ENCODE measurements at places on chromosomes 6 and 20.

DNA sequence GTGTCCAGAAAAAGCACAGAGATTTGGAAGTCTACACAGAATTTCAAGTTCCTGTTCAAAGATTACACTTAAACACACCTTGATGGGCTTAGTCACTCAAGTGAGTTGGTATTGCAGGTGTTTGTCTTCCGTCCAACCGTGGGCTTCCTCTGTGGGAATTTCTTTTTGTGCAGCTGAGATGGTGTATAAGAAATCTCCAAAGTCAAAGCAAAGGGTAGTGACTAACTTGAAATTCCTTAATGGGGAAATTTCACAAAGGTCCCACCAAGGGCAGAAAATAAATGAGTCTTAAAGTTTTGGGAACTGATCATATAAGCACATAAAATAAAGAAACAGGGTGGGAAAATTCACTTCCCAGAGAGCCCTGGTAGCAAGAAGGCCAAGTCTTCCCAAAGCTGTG lies 102.0 kb upstream of the TNFAIP3 start:
- DNase-seq = no peak

DNA sequence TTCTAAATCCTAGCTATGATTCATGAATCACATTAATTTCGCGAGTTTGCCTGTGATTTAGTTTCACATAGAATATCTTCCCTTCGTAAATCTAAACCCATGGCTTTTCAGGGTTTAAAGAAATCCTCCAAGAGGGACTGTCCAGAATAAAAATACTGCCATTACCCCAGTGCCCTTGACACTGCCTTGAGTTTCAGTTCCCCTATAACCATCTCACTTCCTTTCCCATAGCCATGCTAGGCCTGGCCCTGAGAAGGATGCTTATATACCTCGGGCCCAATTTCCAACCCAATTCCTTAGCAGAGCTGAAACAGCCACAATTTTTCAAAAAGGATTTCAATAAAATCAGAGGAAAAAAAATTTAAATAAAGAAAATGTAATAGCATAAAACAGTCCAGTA lies 697.3 kb downstream of the FRK start:
- no peak for DNase-seq

DNA sequence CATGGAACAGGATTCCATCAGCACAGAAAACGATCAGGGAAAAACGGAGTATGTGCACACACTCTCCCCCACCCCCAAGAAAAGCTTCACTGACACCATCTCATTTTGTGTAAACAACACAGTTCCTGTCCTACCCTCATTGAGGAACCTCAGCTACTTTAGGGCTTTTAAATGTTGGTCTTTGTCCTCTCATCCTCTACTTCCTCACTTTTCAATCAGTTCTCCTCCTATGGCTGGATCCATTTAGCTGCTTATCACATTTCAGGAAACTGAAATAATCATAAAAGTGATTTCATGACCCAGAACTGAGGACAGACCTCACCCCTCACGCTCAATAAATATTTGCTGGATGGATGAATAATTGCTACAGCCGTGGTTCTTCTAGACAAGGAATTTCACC lies 33.1 kb upstream of the PNRC1 start:
- no peak for DNase-seq

DNA sequence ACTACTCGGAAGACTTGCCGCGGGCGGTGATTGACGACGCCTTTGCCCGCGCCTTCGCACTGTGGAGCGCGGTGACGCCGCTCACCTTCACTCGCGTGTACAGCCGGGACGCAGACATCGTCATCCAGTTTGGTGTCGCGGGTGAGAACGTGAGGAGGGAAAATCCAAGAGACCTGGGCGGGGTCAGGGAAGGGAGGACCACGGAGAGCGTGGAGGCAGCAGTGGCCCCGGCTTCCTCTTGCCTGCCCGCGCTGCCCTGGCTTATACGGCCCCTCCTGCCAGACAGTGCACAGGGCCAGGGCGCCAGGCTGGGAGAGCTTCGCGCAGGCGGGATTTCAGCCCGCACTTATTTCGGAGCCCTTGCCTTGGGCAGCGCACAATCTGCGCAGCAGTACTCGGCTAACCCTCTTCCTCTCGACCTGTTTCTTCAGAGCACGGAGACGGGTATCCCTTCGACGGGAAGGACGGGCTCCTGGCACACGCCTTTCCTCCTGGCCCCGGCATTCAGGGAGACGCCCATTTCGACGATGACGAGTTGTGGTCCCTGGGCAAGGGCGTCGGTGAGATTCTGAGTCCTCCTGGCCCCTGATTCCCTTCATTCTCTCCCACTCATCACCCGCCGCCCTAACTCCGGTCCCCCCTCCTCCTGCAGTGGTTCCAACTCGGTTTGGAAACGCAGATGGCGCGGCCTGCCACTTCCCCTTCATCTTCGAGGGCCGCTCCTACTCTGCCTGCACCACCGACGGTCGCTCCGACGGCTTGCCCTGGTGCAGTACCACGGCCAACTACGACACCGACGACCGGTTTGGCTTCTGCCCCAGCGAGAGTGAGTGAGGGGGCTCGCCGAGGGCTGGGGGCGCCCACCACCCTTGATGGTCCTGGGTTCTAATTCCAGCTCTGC lies 2.0 kb downstream of the MMP9 start:
- DNase-seq = no peak

Data from HS-27A (cell line).